ENCODE measurements at places on chromosomes 2 and 18.

GRCh38 chr2:224904381-224904780 is 137.9 kb downstream of the DOCK10 start:
- no peak for DNase-seq

- no peak for DNase-seq
Observed at GRCh38 chr18:24910221-24910620, 441.7 kb downstream of the ZNF521 start.

- DNase-seq, result peak; percentile 15
Observed at GRCh38 chr2:101151146-101151858, at the start of gene TBC1D8. TSS of gene TBC1D8 (minus strand) at chr2:101151382. CDS start at chr2:101151253, 129 bp downstream.

DNA sequence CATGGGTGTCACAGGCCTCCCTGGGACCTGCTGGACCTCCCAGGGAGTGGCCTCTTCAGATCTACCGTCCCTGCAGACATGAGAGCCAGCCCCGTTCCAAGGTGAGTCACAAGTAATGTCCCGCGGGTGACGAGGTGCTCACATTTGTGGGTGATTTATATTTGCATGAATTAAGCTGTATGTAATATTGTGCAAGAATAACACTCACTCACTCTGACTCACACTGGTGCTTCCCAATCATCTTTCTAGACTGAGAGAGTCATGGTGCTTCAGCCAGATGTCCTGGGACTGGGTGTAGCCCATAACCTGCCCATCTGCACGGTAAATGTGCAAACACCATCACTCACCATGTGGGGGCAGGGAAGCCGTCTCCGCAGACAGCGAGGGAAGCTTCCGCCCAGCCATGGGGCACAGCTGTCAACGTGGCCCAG is 347.5 kb upstream of the SALL3 start:
- DNase-seq, result no peak

GRCh38 chr2:31322371-31322770 is 88.4 kb downstream of the EHD3 start:
- DNase-seq, result peak; percentile 42

DNA sequence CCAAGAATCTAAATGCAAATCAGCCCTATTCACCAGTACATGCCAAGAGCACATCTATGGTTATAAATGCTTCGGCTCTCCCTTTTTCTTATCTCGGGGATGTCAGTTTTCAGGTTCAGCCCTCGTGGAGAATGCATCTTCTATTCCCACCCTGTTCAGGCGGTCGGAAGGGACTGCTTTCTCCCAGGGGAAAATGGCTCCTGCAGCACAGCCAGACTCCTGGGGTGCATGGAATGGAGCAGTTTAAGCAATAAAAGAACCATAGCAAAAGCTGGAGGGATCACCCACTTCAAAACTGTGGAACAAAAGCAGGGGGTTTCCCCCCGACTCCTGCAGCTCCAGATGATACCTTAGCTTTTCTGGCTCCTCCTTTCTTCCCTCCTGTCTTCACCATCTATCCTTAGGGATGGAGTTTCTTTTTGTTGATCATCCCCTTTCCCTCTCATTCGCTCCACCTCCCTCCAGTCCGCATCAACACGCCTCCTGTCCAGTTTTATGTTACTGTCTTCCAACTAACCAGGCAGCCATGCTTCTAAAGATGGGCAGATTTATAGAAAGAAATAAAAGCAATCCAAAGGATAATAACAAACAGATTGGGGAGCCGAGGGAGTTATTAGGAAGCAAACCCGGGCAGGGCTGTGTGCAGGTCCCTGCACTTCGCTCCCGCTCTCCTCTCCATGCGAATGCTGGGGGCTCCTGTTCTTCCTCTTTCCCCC is 356.2 kb upstream of the SMIM21 start:
- DNase-seq, result no peak

DNA sequence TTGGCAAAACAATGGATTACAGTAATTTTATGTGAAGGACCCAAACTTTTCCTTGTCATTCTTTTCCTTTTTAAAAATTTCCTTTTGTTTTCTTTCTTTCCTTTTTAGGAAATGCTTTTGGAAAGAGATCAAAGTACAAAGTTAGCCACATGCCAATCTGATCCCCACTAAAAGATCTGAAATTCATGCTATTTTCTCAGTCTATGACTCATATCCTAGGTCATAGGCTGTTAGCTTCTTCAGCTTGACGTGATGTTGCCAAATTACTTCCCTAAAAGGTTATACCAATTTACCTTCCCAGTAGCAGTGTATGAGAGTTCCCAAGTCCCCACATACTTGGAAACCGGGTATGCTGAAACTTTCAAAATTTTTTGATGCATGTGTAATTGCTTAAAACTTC is 355.3 kb downstream of the INSIG2 start:
- DNase-seq, result peak; percentile 58

- no peak for DNase-seq
Observed at GRCh38 chr2:187208199-187208785, 239.8 kb downstream of the CALCRL start.

DNA sequence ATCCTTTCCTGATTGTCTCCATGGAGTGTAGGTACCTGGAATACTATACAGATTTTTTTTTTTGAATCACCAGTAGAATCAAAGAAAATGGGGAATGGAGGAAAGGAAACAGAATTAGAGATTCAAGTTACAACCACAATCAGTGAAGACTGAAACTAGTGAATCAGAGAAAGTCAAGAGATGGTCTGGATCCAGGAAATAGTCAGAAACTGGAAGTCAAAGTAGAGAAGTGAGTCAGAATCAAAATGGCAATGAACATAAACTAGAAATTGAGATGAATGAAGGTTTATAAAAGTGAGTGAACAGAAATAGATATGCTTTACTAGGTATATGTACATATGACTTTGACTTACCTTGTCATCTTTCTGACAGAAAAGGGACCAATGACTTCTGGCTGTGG is 579.0 kb downstream of the PLCL1 start:
- DNase-seq, result no peak

DNA sequence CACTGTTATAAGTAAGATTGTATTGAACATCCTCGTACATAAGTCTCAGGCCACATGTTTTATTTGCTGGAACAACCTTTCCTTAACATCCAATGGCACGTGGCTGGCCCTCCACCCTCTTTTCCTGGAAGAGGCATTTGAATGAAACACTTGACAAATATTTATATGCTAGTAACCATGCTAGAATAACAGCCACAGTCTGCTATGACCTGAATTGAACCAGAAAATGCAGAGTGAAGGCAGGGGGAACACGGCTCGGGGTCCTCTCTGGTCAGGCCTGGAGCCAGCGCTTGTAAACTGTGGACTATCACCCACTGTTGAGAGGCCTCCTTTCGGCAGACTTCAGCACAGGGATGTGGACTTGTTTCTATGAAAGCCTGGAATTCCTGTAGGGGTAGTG is 198.2 kb upstream of the COPS8 start:
- no peak for DNase-seq

Measured in retinal pigment epithelial cell (primary cell).